Inflammatory macrophage (primary cell): ENCODE measurements at places on chromosomes 2 and 18.

GRCh38 chr2:65435625-65436168 is 3.3 kb upstream of the SPRED2 start:
- DNase-seq: peak; percentile 67

GRCh38 chr2:119431976-119432850 is 559 bp downstream of the TMEM37 start:
- DNase-seq: peak; percentile 72

- DNase-seq: no peak
Observed at GRCh38 chr2:117786520-117786919, 28.0 kb upstream of the DDX18 start.

- no peak for DNase-seq
Observed at GRCh38 chr2:162072181-162072702, 1.8 kb downstream of the DPP4 start.

- peak; percentile 26 for DNase-seq
Observed at GRCh38 chr2:235046589-235046988, 94.8 kb downstream of the SH3BP4 start.

DNA sequence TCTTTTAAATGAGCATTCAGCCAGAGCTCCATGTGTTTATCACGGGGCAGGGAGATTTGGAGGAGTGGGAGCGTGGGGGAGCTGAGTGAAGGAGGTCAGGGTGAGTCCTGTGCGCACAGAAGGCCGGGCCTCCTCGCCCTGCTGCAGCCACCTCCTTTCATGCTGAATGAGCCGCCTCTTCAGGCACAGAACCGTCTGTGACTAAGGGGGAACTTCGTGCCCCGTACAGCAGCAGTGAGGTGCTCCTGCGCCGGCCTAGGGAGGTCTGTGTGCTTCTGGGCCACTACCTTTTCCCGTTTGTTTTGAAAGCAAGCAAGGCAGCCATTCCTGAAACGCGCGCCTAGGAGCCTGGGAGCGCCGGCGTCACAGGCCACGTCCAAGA is 27.1 kb upstream of the ZNF516 start:
- DNase-seq: no peak

DNA sequence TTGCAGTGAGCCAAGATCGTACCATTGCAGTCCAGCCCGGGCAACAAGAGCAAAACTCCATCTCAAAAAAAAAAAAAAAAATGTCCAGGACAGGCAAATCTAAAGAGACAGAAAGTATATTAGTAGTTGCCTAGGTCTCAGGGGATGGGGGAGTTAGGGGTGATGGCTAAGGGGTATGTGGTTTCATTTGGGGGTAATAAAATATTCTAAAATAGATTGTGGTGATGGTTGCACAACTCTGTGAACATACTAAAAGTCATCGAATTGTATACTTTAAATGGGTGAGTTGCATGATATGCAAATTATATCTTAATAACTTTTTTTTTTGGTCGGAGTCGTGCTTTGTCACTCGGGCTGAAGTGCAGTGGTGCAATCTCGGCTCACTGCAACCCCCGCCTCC is 34.2 kb upstream of the ACTR2 start:
- DNase-seq: no peak

DNA sequence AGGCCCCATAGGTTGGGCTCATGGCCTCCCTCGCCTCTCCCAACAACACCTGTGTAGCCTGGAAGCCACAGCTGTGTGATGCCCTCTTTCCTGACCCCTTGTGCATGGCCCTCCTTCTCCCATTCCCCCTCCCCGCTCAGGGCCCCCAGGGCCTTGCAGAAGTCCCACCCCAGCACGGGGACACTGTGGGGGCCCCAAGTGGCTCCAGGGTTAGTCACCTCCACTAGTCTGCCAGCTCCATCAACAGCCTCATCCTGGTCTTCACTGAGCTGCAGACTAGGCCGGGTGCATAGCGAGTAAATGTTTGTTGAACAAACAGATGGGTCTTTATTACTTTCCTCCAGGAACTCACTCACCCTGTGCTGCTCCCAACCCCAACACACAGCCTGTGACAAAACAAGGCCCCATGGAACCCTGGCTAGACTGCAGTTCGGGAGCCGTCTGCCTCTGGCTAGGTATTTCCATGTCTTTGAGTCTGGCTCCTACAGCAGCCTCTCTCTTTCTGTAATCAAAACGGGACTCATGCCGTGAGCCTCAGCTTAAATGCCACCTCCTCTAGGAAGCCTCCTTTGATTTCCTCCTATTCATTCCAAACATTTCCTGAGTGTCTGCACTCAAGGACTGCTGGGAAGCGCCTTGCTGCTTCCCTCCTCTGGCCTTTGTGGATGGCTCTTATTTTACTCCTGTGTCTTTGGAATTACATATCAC is 109.9 kb upstream of the ID2 start:
- no peak for DNase-seq

GRCh38 chr18:12726774-12727550 is 24.1 kb downstream of the PSMG2 start:
- peak; percentile 82 for DNase-seq

- peak; percentile 65 for DNase-seq
Observed at GRCh38 chr2:43239981-43240765, 13.8 kb upstream of the ZFP36L2 start.

DNA sequence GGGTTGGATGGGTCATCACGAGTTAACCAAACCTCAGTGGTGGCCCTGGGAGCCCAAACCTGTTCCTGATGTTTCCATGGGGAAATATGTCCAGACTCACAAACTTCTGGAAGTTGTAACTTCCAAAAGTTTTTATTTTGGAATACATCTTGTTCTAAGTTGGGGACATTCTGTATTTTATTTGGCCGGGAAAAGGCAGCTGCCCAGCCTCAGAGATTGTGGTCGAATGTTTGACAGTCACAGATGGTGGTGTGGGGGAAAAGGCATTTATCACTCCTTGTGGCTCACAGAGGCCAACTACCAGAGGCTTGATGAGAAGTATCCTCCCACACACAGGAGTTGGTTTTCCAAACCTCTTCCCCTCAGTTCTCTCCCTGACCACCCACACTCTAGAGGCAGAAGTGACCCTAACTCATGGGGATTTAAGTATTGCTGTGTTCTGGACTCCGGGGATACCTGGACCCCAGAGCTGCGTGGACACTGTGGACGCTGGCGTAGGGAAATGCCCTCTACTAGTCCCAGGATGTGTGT is 124.7 kb upstream of the PPP1CB start:
- peak; percentile 53 for DNase-seq

GRCh38 chr2:73970850-73971471 is 13.7 kb upstream of the TET3 start:
- DNase-seq: peak; percentile 52

DNA sequence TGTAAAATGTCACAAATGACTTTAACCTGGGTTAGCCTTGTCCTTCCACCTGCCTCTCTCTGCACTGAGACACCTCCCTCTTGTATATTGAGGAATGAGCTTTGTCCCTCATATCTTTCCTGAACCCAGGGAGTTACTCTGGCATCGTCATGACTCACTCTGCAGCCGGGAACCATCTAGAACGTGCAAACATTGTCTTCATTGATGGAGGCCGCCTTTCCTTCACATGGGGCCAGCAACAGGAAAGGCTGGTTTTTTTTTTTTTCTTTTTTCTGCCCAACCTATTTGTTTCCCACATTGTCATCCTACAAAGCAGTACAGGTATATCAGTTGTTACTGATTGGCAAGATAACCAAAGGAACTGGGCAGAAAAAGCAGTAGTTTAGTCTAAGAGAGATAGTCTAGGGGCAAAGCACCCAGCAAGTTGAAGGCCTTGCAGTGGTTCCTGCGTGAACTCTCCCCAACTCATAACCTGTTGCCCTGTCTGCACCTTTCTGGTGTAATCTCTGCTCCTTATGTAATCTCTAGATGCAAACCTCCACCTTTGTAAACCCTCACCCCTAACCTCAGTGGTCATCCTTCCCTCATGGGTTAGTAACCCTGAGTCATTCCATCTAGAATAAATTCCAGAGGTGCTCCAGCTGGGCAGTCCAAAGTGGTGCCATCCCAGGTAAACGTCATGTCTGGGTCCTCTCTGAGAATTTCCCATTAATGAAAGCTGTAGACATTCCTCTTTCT is 38.3 kb downstream of the SLC40A1 start:
- DNase-seq: no peak

DNA sequence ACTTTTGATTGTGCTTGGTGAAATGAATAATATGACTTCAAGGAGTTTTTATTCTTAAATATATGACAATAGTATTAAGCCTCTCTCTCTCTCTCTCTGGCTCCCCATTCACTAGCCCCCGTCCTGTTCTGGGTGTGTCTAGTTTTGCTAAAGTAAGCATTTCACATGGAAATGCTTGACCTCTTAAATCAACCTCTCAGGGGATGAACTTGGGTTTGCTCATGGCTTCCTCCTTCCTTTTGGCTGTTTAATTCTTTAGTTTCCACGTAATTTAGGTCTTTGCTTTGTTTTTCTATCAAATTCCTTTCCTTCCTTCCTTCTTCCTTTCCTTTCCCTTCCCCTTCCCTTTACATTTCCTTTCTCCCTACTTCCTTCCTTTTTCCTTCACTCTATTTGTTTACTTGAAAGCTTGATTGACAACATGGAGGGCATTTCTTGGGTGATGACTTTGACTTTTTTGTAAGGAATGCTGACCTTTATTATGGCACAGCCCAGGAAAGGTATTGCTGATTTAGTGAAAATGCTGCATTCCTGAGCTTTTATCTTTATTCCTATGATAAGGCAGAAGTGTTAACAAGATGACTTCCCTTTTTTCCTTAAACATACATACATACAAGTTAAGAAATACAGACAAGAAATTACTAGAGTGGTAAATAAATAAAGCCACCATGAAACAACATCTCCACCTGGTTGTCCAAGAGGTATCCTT is 3.6 kb downstream of the DPP4 start:
- DNase-seq: no peak

GRCh38 chr2:33033606-33034081 is 86.9 kb downstream of the LTBP1 start:
- no peak for DNase-seq
